ENCODE measurements at places on chromosomes 1 and 21.
A peak's percentile ranks its signal among the peaks of the same experiment; 100 is the strongest.

DNA sequence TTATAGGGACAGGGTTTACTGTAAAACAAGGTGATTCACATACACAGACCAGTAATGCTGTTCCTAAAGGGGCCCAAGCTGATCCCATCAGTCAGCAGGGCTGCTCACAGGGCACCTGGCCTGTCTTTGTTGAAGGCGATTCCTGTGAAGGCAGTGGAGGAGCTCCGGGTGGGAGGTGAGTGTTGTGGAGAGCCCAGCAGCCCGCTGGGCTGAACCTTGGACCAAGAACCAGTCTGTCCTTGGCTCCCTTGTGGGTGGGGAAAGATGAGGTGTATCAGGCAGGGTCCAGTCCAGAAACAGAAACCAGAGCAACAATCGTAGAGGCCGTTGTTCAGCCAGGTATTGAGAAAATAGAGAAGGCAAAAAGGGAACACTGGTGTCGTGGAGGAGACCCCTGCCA, 12.5 kb downstream of the PDXK start:
- no peak for DNase-seq

DNA sequence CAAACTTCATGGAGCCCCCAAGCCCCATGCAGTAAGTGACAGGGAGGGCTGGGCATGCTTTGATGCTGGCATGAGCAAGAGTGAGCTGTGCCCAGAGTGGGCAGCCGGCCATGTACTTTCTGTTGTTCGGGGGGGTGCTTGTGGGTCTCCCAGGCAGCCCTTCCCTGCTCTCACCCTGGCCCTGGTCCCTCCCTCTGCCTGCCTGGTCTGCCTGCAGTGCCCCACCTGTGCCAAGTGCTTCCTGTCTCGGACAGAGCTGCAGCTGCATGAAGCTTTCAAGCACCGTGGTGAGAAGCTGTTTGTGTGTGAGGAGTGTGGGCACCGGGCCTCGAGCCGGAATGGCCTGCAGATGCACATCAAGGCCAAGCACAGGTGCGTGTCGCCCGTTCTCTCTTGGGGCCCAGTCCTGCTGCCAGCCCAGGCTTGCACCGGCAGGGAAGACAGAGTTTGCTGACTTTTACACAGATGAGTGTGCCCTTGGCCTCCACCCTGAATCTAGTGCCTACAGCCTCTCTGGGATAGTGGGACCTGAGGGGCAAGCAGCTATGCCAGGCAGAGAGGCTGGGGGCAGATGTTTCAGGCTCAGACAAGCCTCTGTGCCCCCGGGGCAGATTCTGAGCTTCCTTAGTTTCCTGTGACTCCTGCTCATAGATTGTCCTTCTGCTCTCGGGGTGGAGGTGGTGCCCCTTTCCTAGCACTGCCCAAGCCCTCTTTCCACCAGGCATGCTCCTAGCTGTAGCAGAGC, 7.6 kb downstream of the ZBTB48 start:
- no peak for DNase-seq

- no peak for DNase-seq
These were observed 232.1 kb downstream of the LMO4 start for GRCh38 chr1:87560601-87561360.

DNA sequence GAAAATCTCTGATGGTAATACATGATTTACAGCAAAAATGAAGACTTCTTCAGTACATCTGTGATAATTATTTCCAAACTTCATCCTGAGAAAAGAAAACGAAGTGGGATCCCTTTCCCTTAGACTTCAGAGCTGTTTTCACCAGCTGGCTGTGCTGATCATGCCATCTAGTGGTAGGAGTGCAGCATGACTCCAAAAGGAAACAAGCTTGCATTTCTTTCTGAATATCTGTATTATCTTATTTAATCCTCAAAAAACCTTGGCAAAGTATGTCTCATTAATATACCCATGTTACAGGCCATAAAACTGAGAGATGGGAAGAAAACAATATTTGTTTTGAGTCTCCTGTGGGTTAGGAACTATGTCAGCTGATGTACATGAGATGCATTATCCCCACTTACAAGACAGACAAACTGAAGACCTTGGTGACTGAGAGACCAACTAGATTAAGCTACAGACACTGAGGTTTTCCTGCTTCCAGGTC, 9.8 kb upstream of the GJA8 start:
- DNase-seq, result peak; percentile 30

DNA sequence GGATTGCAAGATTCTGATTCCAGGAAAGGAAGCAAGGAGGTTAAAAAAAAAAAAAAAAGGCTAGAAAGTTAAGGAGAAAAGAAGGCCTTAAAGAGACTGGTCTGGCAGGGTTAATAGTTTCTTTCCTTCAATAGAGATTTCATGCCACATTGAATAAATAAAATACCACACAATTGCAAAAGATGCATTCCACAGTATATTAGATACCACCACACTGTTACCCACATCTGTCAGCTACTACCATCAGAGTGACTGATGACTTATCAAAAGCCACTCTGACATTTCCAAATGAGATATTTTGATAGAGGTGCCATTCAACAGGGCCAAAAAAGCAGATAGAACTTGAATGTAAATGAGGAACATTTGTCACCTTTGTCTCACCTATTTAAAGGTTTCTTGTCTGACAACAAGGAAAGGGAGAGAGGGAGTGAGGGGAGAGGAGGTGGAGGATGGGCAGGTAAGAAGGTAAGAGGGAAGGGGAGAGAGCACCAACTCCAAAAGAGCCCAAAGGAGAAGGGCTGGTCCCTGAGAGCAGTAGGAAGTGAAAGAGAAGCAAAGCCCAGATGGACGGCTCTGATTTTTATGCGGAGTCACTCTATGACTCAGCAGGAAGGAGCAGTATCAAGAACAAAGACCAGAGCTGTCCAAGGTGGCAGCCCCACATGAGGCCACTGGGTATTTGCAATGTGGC, 38.3 kb downstream of the LRRN2 start:
- no peak for DNase-seq

Measured in activated gamma-delta T cell treated with Interleukin-2 at 50 U/mL for 16 hours (primary cell).